ENCODE measurements at places on chromosomes 13 and 19.

- DNase-seq = no peak
These were observed 462 bp upstream of the MPHOSPH8 start for GRCh38 chr13:19632915-19633478.

- DNase-seq = no peak
These were observed 7.1 kb downstream of the SMG9 start for GRCh38 chr19:43747557-43748204.

DNA sequence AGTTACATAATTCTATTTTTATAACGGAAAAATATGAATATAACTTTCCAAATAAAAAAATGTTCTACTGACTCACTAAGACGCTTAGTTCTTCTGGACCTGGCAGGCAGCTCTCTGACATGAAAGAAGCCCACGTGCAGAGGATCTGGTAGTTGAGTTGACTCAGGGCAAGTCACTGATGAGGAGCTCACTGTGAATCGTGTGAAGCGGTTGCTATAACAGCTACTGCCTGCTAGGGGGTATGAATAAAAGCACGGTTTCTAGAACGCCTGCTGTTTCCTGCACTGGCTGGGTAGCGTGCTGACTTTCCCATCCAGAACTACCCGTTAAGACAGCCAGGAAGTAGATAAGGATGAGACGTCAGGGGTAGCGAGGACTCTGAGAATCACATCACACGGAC is 54.7 kb upstream of the WASF3 start:
- no peak for DNase-seq

DNA sequence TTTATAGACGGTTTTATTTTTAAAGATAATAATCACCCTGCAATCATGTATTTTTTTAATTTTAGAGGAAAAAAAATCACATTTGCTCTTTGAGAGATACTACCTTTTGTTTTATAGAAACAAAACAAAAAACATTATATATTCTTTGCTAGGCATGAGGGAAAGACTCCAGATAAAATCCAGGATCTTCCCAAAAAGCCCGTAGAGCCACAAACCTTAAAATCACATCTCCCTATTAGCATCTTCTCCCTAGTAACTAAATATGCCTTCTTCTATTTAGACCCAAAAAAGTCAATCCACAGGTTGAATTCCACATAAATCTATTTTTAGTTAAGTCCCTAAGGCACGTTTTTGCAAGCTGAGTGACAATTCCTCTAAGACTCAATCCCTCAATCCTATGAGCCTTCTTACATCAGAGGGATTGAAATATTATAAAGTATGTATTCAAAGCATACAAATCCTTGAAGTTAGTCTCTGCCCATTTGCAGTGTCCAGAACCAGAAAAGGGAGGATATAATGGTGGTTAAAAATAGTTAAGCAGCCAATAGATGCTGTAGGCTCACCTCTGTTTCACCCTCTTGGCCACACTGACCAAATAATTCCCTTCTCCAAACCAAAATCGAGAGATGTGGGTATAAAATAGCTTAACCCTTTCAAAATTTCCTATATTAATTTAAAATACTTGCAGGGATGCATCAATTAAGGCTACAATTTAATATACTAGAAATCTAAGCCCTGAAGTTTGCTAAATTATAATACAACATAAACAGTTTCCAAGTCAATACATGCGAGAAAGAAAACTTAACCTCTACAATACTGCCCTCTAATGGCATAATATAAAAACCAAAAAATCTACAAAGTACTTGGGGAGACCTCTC is 64.0 kb downstream of the SERP2 start:
- DNase-seq = no peak

- DNase-seq = no peak
These were observed 3.3 kb downstream of the SYCN start for GRCh38 chr19:39200803-39201115.

- DNase-seq = no peak
These were observed 35.9 kb downstream of the RAB20 start for GRCh38 chr13:110525328-110526319.

DNA sequence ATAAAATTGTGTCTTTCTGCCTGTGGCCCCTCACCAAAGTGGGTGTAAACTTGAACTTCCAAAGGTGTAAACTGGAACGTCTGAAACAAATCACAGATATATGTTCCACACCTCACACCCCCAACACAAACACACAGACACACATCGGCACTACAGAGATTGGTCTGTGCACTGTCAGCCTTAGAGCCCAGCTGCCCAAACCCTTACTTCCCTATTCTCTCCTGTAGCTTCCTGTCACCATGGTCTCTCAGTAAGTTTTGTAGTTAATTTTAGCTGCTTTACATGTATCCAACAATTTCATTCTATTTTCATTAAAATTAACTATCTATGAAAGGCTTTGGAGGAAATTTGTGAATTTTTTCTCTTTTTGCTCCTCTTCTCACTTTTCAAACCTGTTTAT is 5.4 kb downstream of the TM9SF2 start:
- no peak for DNase-seq

- no peak for DNase-seq
These were observed 66.6 kb downstream of the ARHGEF18 start for GRCh38 chr19:7415163-7415856.

- DNase-seq = no peak
These were observed 160.4 kb downstream of the ZIC5 start for GRCh38 chr13:99811067-99811700.

DNA sequence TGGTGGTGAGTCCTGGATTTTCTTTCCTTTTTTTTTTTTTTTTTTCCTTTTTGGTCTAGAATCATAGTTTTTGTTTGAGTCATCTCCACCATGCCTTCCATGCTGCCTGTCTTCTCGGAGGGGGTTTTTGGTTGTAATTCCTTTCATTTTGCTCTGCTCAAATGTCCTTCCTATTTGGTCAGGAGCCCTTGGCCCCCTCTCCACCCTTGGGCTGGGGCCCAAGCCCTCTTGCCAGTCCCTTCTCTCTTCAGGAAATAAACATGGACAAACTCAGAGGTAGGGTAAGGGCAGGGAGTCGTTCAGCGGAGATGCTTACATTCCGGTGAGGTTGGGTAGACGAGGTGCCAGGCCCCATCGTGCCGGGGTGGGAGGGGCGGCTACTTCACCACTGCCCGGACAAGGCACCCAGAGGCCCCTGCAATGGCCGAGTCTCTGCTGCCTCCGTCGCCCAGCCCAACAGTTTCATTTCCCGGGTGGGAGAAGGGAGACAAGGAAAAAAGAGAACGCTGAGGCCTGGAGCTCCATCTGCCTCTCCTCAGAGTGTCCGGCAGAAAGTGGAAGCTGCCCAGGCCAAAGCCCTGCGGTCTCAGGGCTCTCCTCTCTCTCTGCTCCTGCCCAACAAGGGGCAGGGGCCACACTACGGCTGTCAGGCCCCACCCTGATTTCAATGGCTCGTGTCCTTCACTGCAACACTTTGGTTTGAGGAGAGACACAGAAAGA is 12.7 kb downstream of the ZNF574 start:
- DNase-seq = no peak

GRCh38 chr13:60114499-60115028 is 49.2 kb downstream of the DIAPH3 start:
- DNase-seq = no peak

GRCh38 chr19:38478273-38478971 is 44.9 kb downstream of the RYR1 start:
- no peak for DNase-seq

GRCh38 chr13:74977498-74977897 is 504.5 kb downstream of the TBC1D4 start:
- no peak for DNase-seq

DNA sequence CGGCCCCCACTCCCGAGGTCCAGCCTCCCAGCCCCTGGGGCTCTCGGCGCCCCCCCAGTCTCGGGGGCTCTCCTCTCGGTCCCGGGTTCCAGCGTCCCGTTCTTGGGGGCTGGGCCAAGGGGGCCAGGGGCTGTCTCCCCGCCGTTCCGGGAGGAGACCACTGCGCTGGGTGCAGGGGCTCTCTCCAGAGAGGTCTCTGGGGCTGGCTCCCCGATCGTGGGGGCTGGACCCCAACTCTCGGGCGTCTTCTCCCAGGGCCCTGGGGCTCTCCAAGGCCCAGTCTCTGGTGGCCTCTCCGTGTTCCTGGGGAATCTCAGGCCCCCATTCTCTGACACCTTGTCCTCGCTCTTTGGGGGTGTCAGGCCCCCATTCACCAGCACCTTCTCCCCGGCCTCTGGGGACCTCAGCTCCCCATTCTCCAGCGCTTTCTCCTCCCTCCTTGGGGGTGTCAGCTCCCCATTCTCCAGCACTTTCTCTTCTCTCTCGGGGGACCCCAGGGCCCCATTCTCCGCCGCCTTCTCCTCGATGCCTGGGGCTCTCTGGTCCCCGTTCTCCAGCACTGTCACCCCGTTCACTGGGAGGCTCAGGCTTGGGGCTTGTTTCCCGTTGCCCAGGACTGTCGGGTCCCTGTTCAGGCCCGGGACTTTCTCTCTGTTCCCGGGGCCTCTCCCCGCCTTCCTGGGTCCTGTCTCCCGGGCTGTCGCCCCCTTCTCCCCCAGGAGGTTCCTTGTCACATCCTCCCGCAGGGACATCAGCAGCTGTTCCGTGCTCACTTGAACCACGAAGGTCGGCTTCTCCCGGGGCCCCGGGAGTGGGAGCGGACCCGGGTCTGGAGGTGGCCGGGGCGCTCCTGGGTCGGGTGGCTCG is 13.7 kb downstream of the LMTK3 start:
- DNase-seq = no peak

- no peak for DNase-seq
These were observed 93.4 kb upstream of the EDNRB start for GRCh38 chr13:78012046-78012445.

- DNase-seq = no peak
These were observed 484.8 kb downstream of the PCDH9 start for GRCh38 chr13:66745307-66745706.

DNA sequence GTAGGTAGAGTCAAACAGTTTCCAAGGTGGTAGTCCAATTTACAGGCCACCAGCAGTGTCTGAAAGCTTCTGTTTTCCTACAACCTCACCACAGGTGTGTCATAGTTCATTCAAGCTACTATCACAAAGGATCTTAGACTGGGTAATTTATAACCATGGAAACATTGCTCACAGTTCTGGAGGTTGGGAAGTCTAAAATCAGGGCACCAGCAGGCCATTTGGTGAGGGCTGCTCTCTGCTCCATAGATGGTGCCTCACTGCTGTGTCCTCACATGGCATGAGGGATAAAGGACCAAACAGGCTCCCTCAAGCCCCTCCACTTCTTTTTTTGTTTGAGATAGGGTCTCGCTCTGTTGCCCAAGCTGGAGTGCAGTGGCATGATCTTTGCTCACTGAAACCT is 60.6 kb downstream of the ING1 start:
- DNase-seq = no peak

- DNase-seq = no peak
These were observed 3.1 kb downstream of the MAST3 start for GRCh38 chr19:18100710-18101109.

GRCh38 chr19:47226426-47227351 is 4.3 kb downstream of the BBC3 start:
- DNase-seq = no peak

GRCh38 chr19:3788996-3789778 is 3.0 kb upstream of the MATK start:
- DNase-seq = no peak

DNA sequence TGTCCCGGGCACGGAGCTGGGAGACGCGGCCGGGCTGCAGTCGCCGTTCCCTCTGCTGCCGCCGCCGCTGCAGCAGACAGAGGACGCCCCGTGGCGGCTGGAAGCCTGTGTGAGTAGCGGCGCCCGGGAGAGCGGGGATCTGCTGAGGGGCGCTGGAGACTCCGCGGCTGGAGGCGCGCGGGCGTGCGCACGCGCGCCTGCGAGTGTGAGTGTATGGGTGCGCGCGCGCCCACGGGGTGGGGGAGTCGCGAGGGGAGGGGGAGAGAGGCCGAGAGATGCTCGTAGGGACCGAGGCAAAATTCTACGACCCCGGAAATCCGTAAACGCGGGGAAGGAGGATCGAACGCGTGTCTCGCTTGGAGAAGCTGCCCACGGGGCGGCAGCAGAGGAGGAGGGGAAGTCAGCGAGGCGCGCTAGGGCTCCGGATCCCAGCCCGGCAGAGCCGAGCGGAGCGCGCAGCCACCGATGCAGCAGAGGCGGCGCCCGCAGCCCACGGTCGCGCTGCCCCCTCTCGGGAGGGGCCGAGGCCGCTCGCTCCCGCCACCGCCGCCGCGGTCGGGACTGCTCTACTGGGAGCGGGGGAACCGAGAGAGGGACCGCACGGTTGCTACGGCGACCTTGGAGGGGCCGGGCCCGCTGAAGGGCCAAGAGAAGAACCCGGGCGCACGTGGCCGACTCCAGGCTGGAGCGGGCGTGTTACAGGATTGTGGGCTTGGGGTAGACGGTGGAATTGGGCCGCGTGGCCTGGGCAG is at the start of gene ENOX1:
TSS of gene ENOX1 (minus strand) at position 207 of the 752 bp plus-strand sequence.
- DNase-seq = no peak

GRCh38 chr19:43662487-43662886 is 7.5 kb downstream of the PLAUR start:
- no peak for DNase-seq

DNA sequence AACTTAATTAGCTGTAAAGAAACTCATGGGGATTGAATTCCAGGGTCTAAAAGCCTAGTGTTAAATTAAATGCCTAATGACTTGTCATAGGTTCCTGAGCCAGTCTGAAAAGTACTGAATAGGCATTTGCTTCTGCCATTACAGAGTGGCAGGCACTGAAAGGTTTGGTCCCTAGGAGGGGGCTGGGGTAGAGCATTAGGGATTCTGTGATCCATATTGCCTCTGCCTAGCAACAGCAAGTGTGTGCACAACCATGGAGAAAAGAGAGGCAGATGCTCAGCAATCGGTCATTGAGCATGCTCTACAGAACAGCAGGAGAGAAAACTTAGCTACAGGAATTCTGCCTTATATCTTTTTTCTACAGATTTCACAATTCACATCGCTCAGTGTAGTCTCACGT is 133.5 kb downstream of the TRPC4 start:
- no peak for DNase-seq

DNA sequence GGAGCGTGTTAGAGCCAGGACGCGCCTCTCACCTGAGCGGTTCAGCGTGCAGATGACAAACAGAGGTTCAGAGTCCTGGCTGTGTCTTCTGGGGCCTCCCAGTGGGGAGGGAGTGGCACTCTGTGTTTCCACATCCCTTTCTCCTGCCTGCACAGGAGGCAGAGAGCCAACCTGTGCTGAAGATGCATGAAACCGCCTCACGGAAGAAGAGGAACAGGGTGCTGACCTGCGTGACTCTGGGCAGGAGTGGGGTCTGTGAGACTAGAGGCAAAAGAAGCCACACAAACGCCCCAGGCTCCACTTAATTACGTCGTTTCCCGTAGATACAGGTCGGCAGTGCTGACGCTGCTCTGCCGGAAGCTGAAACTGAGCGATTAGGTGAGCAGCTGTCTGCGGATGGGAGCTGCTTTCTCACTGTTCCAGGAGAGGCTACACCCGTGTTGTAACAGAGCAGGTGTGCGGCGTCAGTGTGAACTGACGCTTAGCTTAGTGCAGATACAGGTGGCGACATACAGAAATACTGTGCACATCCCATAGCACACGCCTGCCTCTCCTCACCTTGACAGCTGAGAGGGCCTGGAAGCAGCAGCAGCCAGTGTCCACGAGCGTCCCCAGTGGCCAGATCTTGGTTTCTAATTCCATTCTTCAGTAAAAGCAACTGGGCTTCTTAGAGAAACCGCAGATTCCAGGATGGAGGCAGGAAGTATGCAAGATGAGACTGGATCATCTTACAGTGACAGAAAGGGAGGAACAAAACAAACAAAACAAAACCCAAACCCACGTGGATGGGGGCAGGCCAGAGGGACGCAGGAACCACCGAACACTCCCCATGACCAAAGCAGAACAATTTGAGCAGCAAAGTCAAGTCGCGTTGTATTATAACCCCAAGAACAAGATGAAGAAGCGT is 37.7 kb upstream of the MCF2L start:
- no peak for DNase-seq
